Thoracic aorta (tissue), 2 donors: ENCODE measurements at places on chromosomes 7 and 10.

DNA sequence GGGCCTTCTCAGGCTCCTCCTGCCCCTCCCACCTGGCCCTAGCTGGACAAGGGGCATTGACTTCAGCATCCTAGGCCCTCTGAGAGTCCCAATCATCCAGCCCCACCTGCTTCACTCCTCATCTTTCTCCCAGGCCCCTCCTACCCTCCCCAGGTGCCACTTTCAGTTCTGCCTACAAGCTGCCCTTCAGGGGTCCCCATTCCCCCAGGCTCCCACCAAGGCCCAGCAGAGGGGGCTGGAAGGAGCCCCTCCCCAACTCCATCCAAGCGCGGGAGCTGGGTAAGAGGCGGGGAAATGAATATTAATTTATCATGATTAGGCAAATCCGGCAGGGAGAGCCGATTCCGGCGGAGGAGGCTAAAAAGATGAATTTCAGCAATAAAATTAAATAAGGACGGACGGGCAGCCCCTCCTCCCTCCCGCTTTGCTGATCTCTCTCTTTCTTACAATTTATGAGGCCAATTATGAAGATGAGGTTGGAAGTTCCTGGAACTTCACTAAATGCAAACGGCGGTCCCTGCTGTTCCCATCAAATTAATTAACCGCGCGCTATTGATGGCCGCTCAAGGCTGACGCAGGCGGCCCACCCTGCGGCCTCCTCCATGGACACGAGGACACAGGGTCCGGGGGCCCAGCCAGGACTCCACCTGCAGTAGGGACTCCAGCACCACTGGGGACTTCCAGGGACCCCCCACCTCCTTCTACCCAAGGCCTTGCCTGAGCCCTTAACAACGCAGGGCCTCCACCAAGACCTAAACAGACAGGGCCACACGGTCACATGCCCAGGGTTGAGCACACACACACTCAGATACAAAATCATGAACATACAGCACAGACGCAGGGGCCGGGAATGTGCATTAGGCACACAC is 13.9 kb downstream of the POLL start:
- no peak for DNase-seq

GRCh38 chr10:47165711-47166404 is 134.1 kb upstream of the GDF10 start:
- DNase-seq, result no peak

GRCh38 chr10:74912682-74913081 is 86.3 kb downstream of the KAT6B start:
- DNase-seq, result no peak

DNA sequence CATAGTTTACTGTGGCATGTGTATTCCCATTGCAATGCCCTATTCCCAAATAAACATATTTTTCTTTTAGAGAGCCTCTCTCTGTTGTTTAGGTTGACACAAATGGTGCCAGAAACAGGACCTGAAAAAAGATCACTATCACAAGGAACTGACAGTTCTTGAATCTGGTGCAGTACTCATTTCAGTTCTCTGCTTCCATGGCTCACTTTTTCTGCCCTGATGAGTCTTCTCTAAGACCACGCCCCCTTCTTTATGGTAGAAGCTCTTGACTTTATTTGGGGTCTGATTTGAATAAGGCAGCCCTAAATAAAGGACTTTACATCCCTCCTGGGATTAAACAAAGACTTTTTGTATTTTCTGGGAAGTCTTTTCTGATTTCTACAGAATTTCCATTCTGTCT is 3.5 kb upstream of the CCDC126 start:
- no peak for DNase-seq

GRCh38 chr7:45036796-45037195 is 36.8 kb downstream of the CCM2 start:
- no peak for DNase-seq

- no peak for DNase-seq
These were observed 177.0 kb upstream of the AKR1E2 start for GRCh38 chr10:4648999-4649398.

DNA sequence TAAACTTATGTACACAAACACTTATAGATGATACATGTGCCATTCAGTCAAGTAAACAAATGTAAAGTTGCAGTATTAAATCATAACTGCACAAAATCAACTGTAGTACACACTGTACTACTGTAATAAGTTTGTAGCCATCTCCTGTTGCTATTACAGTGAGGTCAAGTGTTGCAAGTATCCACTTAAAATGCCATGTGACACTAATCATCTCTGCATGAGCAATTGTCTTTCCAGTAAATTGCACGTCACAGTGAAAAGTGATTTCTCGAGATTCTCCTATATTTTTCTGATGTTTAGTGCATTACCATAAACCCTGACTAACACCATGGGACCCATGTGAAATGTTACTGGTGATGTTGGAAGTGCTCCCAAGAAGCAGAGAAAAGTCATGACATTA is 293.3 kb upstream of the SP4 start:
- no peak for DNase-seq

GRCh38 chr10:44818701-44819127 is 92.4 kb upstream of the TMEM72 start:
- DNase-seq, result no peak

- no peak for DNase-seq
These were observed 223.1 kb upstream of the AKR1E2 start for GRCh38 chr10:4602764-4603491.

GRCh38 chr7:2866601-2867000 is 22.5 kb upstream of the GNA12 start:
- DNase-seq, result no peak

- no peak for DNase-seq
These were observed 85.6 kb downstream of the CHST15 start for GRCh38 chr10:124007773-124008145.
